ENCODE measurements at places on chromosomes 7 and 10. TPM values are rescaled to one million over a fixed set of nuclear protein-coding genes. Genes with fewer than 3 reads are reported as not detected.

- H3K27me3 ChIP-seq: no peaks in the 10 kb centered on the region
- H3K4me3 ChIP-seq: no peak overlapping the region
Measured at GRCh38 chr10:126734015-126734414, 63.5 kb upstream of the C10orf90 start.

DNA sequence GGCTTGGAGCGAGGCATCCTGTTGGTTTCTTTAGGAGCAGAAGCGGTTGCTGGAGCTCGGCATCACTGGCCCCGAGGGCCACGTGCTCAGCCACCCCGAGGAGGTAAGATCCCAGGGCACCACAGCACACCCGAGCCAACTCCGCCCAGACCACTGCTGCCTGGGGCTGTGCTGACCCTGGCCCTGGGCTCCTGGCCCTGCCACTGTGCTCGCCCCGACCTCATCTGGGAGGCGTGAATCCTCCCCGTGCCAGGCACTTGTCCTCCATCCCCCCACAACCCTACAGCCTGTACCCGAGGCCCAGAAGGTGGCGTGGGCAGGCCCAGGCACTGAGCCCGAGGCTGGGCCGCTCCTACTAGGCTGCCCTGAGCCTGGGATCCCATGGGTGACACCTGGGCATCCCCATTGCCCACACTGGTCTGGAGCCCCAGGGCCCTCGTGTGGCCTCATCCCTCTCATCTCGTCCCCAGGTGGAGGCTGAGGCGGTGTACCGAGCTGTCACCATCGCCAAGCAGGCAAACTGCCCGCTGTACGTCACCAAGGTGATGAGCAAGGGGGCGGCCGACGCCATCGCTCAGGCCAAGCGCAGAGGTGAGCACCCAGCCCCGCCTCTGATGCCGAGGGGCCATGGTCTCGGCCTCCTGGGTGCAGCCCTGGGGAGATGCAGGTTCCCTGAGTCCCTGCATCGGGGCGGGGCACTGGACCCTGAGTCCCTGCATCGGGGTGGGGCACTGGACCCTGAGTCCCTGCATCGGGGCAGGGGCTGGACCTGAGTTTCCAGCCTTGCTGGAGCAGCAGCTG lies 11.8 kb downstream of the DPYSL4 start:
- H3K27me3 ChIP-seq: peaks cover 9% of the 10 kb centered on the region
- no peak overlapping the region for H3K4me3 ChIP-seq
- no peaks in the 10 kb centered on the region for H3K4me1 ChIP-seq
- H3K36me3 ChIP-seq: no peaks in the 10 kb centered on the region
- no peak overlapping the region for H3K27ac ChIP-seq

DNA sequence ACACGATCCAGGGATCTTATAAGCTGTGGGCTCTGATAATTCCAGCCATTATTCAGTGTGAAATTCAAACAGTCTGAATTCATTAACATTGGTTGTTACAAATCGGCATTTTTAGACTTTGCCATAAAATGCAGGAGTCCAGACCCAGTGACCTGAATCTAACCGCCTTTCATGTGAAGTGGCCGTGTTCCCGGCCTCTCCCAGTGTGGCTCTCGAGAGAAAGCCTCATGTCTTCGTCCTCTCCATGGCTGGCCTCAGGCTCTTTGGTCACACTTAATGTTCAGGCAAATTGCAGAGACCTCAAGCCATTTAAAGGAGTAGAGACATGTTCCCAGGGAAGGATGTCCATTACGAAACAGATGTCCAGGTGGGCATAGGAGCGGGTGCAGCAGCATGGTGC lies 59.3 kb downstream of the CTBP2 start:
- DNase-seq: no peak
- H3K27me3 ChIP-seq: peaks cover 9% of the 10 kb centered on the region
- H3K4me3 ChIP-seq: peak overlapping the region; percentile 20
- peak overlapping the region; percentile 79 for H3K27ac ChIP-seq
- no peaks in the 10 kb centered on the region for H3K36me3 ChIP-seq

GRCh38 chr10:124394583-124394982 lies 24.1 kb downstream of the OAT start:
- peaks cover 11% of the 10 kb centered on the region for H3K36me3 ChIP-seq
- DNase-seq: no peak
- H3K27ac ChIP-seq: no peak overlapping the region
- peaks cover 2% of the 10 kb centered on the region for H3K27me3 ChIP-seq

DNA sequence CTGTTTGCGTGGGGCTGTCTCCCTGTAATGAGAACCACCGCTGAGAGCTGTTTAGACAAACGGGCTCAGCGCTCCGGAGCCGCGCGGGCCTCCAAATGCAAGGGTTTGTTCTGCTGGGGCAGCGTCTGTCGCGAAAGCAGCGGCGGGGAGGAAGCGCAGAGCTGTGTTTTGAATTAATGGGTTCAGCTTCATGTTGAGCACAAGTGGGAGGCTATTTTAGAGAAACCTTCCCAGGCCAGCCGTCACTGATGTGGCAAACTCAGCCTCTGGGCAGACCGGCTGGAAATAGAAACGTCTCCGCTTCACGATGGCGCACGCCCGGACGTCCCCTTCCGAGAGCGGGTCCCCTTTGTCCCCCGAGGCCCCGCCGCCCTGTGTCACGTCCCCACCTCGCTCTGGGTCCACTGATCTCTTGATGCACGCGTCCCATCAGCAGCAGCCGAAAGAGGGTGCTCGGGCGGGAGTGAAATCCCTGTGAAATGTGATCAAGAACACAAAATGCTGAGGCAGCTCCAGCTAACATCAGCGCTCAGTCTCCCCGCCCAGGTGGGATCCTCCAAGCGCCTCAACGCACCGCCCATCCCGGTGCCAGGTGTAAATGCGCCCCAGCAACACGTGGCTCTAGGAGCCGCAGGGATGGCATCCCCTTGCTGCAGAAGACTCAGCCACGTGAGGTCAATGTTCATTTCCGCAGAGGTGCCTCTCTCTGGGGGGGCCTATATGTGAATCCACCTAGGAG lies 44.9 kb downstream of the BAMBI start:
- no peaks in the 10 kb centered on the region for H3K36me3 ChIP-seq
- peaks cover 6% of the 10 kb centered on the region for H3K27me3 ChIP-seq
- DNase-seq: peak; percentile 58
- H3K4me3 ChIP-seq: peak overlapping the region; percentile 88

GRCh38 chr7:35799846-35800717 lies 775 bp upstream of the SEPTIN7 start:
- H3K27me3 ChIP-seq: peaks cover 9% of the 10 kb centered on the region
- H3K36me3 ChIP-seq: no peaks in the 10 kb centered on the region
- peak overlapping the region; percentile 93 for H3K4me3 ChIP-seq
- DNase-seq: peak; percentile 91
- peaks cover 18% of the 10 kb centered on the region for H3K4me1 ChIP-seq

GRCh38 chr10:11081408-11081807 lies 63.7 kb downstream of the CELF2 start:
- no peak overlapping the region for H3K4me3 ChIP-seq
- peaks cover 40% of the 10 kb centered on the region for H3K4me1 ChIP-seq
- no peaks in the 10 kb centered on the region for H3K36me3 ChIP-seq
- no peak overlapping the region for H3K27ac ChIP-seq
- no peak for DNase-seq
- peaks cover 5% of the 10 kb centered on the region for H3K27me3 ChIP-seq

DNA sequence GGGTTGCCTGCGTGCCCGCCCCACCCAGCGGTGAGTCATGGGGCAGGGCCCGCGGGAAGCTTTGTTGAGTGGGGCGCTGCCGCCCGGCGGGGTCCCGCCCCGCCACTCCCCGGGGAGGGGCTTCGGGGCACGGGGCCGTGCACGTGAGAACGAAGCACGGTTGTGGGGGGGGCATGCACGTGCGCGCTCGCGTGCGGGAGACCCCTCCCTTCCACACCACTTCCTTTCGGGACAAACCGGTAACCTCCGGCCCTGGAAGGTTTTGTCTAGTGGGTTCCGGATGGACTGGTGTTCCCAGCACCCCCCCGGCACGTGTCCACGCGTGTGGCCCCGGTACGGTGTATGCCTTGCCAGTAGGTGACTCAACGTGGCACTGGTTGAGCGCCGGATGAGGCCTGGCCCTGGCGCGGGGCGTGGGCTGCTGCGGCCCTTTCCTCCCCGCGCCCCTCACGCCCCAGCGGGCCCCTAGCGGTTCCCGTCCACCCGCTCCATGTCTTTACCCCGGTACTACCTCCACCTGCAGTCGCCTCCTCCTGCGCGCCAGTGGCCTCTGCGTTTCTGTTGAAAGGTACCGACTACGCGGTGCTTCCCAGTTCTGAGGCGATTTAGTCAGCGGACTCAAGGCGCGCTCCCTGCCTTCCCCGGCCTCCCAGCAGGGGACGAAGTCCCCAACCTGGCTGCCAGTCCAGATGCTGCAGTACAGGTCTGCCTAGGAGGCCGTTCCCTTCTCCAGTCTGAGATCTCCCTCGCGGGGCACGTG lies 3.1 kb downstream of the ADIRF start:
- peak overlapping the region; percentile 88 for H3K4me3 ChIP-seq
- H3K27me3 ChIP-seq: peaks cover 15% of the 10 kb centered on the region
- peak; percentile 65 for DNase-seq
- no peaks in the 10 kb centered on the region for H3K36me3 ChIP-seq

DNA sequence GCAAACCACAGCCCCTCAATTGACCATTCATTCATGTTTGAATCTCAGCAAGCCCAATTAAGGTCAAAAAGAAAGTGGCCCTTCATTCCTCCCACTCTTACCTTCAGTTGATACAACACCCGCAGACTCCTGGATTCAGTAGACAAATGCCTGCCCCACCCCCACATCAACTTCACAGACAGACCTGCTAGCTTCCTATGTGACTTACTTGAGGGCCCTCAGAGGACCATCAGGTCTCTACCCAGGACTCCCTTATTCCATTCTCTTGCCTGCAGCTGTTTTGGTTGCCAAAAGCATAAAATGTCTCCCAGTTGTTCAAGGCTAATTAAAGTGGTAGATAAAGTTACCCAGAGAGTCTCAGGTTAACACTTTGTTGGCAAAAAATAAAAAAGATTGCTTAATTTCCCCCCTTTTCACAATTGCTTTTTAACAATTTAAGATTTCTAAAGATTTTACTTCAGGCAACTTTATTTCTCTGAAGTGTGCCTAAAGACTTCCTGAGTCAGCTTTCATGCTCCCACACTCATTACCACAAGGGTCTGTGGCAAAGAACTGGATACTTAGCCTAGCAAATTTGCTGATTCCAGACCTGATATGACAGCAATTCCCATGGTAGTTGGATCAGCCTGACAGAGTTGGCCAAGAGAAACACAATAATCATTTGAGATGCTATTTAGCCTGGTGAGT lies 3.3 kb upstream of the MTERF1 start:
- no peak for DNase-seq
- peaks cover 8% of the 10 kb centered on the region for H3K4me1 ChIP-seq
- H3K4me3 ChIP-seq: no peak overlapping the region
- no peak overlapping the region for H3K27ac ChIP-seq
- peaks cover 2% of the 10 kb centered on the region for H3K27me3 ChIP-seq

DNA sequence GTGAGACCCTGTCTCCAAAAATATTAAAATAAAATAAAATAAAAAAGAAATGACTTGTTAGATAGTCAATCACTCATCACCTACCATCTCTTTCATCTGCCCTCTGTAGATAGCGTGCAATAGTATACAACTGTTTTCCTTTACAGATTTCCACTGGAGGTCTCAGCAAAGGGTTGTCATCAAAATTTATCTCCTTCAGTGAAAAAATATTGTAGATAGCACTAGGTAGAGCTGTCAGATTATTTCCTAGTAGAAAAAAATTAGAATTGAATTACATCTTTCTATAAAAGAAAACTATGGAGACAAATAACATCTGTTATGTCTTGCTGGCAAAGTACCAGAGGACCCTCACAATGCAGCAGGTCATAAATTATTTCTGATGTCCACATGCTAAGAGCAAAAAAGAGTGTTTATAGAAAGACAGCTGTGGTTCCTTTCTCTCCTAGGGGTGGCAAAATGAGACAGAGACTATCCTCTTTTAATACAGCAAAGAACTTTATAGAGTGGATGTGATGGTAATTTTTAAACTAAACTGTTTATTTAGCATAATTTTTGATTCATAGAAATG lies 16.3 kb upstream of the CYP51A1 start:
- DNase-seq: no peak
- H3K4me1 ChIP-seq: peaks cover 3% of the 10 kb centered on the region
- no peaks in the 10 kb centered on the region for H3K27me3 ChIP-seq
- no peak overlapping the region for H3K4me3 ChIP-seq
- peak overlapping the region; percentile 60 for H3K27ac ChIP-seq

GRCh38 chr7:47418601-47419309 lies 163.2 kb downstream of the TNS3 start:
- no peak for DNase-seq
- no peak overlapping the region for H3K4me3 ChIP-seq
- H3K27me3 ChIP-seq: peaks cover 3% of the 10 kb centered on the region
- no peak overlapping the region for H3K27ac ChIP-seq
- peaks cover 19% of the 10 kb centered on the region for H3K36me3 ChIP-seq

GRCh38 chr10:130259380-130259779 lies 123.2 kb downstream of the GLRX3 start:
- H3K4me1 ChIP-seq: no peaks in the 10 kb centered on the region
- no peak overlapping the region for H3K27ac ChIP-seq
- DNase-seq: no peak

- no peaks in the 10 kb centered on the region for H3K27me3 ChIP-seq
- no peak overlapping the region for H3K4me3 ChIP-seq
- no peak for DNase-seq
Measured at GRCh38 chr7:45524445-45524844, 49.7 kb upstream of the ADCY1 start.

DNA sequence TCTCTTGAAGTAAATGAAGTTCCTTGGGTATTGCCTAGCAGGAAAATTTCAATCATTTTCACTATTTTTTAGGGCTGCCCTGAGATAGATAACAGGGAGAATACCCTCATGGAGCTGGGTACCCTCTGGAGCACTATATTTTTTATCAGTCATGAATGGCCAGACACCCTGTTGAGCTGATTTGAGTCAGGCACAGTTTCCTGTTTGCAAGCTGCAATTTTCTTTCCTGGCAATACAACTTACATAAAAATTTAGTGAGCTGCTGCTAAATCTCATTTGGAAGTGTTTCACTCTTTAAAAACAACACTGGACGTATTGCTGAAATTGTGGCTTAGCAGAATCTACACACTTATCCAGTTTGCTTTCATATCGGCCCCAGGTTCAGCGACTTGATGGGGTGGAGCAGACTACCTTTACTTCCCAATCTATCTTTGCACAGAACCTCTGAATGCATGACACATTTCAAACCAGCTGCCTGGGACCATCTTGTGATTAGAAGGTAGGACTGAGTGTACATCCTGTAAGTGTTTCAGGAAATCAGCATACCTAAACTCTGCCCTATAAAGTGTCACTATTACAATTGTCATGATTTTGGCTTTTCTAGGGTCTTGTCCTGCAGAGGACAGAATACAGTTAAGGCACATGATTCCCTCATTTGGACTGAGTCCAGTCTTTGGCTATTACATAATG lies 125.7 kb upstream of the FAM3C start:
- no peak for DNase-seq
- no peaks in the 10 kb centered on the region for H3K36me3 ChIP-seq

CALY gene
- 19.8 TPM for total RNA-seq

HOGA1 gene
- total RNA-seq: not detected

LGI1 gene
- 174 TPM for total RNA-seq

VPS41 gene
- total RNA-seq: 108 TPM

ZDHHC4 gene
- total RNA-seq: 60.5 TPM

NKX6-2 gene
- total RNA-seq: 6.2 TPM

IFIT1B gene
- not detected for total RNA-seq

ASB10 gene
- not detected for total RNA-seq

NUTM2E gene
- total RNA-seq: 0.86 TPM

Data from glutamatergic neuron (in vitro differentiated cells).